Cerebellum (tissue), 4 donors: ENCODE measurements at places on chromosomes 2 and 18. TPM values are rescaled to one million over a fixed set of nuclear protein-coding genes. Genes with fewer than 3 reads are reported as not detected.

GRCh38 chr18:56493531-56493930 is 144.9 kb downstream of the TXNL1 start:
- DNase-seq: no peak

DNA sequence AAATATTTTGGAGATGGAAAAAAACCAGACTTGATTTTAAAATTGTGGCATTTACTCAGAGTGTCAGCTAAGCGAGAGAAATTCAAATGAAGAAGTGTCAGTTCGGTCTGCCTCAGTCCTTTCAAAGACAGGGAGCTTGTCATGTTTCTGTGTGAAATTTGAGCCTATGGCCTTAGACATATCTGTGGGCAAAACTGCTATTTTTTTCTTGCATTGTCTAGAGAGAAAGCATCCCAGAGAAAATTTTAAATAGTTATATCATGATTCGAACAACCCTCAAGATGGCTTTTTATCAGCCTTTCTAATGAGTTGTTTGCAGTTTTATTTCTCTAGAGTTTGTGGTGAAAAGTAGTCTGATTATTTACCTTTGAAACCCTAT is 50.2 kb upstream of the KCNE4 start:
- no peak for DNase-seq

TUBA3E gene
- not detected for total RNA-seq

- DNase-seq: no peak
Observed at GRCh38 chr2:224658780-224659405, 57.3 kb downstream of the CCDC195 start.

DNA sequence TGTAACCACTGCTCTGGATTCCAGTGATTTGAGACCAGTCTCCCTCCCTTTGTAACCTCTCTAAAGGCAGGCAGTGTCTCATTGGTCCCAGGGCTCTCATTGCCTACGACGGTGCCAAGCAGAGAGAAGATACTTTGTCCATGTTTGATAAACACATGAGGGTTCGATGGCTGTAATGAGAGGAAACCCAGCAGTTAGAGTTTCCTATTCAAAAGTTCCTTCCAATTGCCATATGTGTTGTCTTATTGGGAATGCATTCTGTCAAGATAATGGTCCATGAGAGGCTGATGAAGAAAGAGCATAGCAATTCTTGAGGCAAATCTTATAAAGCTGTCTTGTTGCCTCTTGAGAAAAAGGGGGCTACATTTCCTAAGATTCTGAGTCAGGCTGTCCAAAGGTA is 292.5 kb downstream of the LRRTM1 start:
- DNase-seq: no peak

DNA sequence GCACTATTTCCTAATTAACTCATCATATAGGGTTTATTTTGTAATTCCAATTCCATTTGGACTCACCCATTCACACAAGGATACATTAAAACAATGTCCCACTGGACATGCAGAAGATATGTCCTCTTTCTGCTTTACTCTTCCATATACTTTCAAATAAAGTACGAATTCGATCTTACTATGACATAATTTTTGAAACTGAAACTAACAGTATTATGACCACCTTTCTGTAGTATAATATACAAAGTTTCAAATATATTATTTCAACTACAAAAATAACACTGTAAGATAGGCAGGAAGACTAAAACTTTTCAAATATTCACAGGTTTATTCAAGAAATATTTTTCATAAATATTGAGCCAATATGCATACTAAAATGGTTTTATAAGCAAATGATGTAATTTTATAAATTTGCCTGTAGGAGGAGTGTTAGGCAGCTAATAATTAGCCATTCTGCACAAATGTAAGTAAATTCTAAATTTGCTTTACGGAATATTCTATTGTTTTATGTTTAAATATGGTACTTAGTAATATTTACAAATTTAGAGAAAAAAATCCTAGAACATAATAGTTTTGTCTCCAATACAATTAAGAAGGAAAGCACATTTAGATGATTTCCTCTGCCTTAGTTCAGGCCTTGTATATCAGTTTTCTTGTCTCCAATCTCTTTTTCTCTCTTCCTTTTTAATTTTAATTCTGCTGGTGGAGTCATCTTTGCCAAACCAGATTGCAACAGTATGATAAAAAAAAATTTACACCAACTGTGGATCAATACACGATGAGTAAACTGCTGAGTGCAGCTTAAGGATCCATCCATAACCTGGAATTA is 85.9 kb downstream of the CERKL start:
- DNase-seq: no peak
